ENCODE measurements at places on chromosomes 16 and 17. TPM values are rescaled to one million over a fixed set of nuclear protein-coding genes. Genes with fewer than 3 reads are reported as not detected.

Gene SYNGR3
- polyA plus RNA-seq, result 10.7 TPM

Gene TBC1D3K
- polyA plus RNA-seq, result not detected

Gene PPL
- 24.6 TPM for polyA plus RNA-seq

Gene HSD17B2
- polyA plus RNA-seq, result not detected

Gene KRTAP4-3
- not detected for polyA plus RNA-seq

Gene TSNAXIP1
- polyA plus RNA-seq, result 6.8 TPM

Gene ZP2
- not detected for polyA plus RNA-seq

Gene CMC2
- polyA plus RNA-seq, result 121 TPM

Gene CHST5
- polyA plus RNA-seq, result 0.18 TPM

Gene BEAN1
- polyA plus RNA-seq, result not detected

Gene KRT33A
- not detected for polyA plus RNA-seq

Gene NPIPB9
- 0.84 TPM for polyA plus RNA-seq

Gene ATP6V0A1
- polyA plus RNA-seq, result 31.7 TPM

Gene TRIM25
- polyA plus RNA-seq, result 24.2 TPM

Gene CTRB2
- not detected for polyA plus RNA-seq

Gene CD19
- polyA plus RNA-seq, result not detected

Gene ITGAD
- not detected for polyA plus RNA-seq

Gene FAM20A
- polyA plus RNA-seq, result not detected

Gene GNAO1
- 0.15 TPM for polyA plus RNA-seq

Gene SCN4A
- not detected for polyA plus RNA-seq

Gene SNF8
- 358 TPM for polyA plus RNA-seq

Gene SLC16A13
- polyA plus RNA-seq, result 2.5 TPM

Gene DNAI2
- not detected for polyA plus RNA-seq

Gene RND2
- polyA plus RNA-seq, result 10.5 TPM

Gene TNP2
- not detected for polyA plus RNA-seq

Gene ARHGAP44
- 0.11 TPM for polyA plus RNA-seq

Gene GRIN2A
- polyA plus RNA-seq, result not detected

Gene CRISPLD2
- 6.3 TPM for polyA plus RNA-seq

Gene TOM1L1
- 64.1 TPM for polyA plus RNA-seq

Gene KRTAP1-5
- polyA plus RNA-seq, result not detected

Gene ASB16
- not detected for polyA plus RNA-seq

Gene KRT40
- not detected for polyA plus RNA-seq

Gene MMP2
- polyA plus RNA-seq, result 963 TPM

Gene ZNF785
- 10.6 TPM for polyA plus RNA-seq

Gene COPS3
- polyA plus RNA-seq, result 76.7 TPM

Gene EVPL
- polyA plus RNA-seq, result 0.23 TPM

Gene PRSS33
- not detected for polyA plus RNA-seq

Gene SPATA33
- 7.2 TPM for polyA plus RNA-seq

Measured in SK-N-SH (cell line).